ENCODE measurements at places on chromosomes 3 and 15. TPM values are rescaled to one million over a fixed set of nuclear protein-coding genes. Genes with fewer than 3 reads are reported as not detected.

GRCh38 chr3:71421820-71422566 is 161.5 kb downstream of the FOXP1 start:
- no peak for DNase-seq

GRCh38 chr15:43250785-43251184 is 15.9 kb downstream of the TGM5 start:
- DNase-seq: no peak

GRCh38 chr15:77107068-77107467 is 36.2 kb upstream of the TSPAN3 start:
- no peak for DNase-seq

DNA sequence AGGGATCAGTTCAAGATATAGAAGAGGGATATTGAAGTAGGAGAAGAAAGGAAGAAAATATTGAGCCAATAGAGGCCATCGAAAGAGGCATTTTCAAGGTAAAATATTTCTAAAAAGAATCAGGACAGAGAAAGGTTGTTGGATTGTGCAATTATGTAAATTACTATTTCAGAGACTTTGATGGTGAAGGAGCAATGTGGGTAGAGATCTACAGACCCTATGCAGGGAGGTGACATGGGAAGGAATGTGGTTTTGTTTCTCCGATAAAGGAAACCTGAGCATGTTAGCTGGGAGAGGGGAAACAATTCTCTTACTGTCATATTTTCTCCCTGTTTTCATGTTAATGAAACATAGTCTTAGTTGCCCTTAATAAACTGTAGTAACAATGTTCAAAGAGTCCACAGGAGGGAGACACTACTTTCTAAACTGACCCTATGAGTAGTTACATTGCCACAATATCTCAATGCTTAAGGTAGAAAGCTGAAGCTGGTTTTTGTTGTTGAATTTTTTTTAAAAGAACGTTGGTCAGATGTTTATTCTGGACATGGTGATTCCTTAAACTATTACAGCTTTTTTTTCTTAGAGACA is 133.3 kb downstream of the GRM7 start:
- DNase-seq: no peak

GRCh38 chr3:61903931-61904657 is 342.7 kb downstream of the PTPRG start:
- DNase-seq: peak; percentile 58

The MON1A gene
- total RNA-seq: 7.7 TPM

The TBC1D21 gene
- not detected for total RNA-seq

The GRAMD1C gene
- total RNA-seq: 2.4 TPM

- DNase-seq: no peak
Observed at GRCh38 chr3:141337523-141337854, 30.8 kb upstream of the ZBTB38 start.

DNA sequence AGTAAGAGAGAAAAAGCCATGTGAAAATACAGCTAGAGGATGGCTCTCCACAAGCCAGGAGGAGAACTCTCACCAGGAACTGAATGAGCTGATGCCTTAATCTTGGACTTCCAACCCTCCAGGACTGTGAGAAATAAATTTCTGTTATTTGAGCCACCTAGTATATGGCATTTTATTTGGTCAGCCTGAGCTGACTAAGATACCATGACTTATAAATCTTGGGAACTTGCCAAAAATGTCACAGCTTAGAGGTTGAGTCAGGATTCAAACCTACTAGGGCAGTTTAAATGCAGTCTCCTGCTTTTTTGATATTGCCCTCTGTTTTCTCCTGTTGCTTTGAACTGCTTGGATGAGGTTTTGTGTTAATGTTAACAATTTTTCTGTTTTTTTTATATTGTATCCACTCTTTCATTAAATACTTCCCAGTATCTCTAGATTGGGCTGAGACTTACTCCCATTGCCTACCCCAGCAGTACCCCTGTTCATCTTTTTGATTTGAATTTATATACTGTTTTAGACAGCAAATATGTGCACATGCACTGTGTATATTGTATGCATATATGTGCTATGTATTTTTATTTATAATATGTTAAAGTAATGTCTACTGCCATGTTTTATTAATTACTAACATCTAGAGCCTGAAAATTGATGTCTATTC is 1223.2 kb downstream of the OTOL1 start:
- DNase-seq: no peak

DNA sequence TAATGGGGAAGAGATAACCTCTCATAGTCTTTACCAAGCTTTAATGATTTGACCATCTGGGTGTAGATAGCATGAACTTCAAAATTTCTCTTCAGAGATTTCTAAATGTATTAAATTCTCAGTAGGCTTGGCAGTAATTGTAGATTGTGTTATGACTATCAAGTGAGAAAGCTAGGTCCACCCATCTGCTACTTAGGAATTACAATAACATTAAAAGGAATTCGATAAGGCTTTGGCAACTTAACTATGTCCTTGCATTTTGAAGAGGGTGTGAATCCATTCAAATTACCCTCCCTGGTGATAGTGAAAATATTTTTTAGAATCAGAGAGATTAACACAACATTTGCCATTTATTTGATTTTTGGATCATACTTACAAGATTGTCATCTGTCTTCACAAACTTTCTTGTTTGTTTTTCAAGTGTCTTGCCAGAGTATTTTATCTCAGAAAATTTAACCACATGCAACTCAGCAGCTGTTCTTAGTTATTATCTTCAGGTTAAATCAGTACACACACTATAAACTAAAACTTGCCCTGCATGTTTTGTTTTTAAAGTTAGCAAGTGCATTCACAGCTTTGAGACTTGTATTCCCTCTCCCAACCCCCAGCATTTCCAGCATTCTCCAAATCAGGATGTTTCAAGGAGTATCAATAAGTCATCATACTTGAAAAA is 69.6 kb upstream of the COL8A1 start:
- DNase-seq: no peak

- no peak for DNase-seq
Observed at GRCh38 chr3:137760341-137761098, 3.6 kb upstream of the SOX14 start.

GRCh38 chr3:98563661-98564281 is 29.6 kb downstream of the CPOX start:
- DNase-seq: no peak

The PLXNB1 gene
- total RNA-seq: 45.4 TPM

GRCh38 chr3:49415931-49416601 is 3.8 kb downstream of the TCTA start:
- DNase-seq: no peak

- no peak for DNase-seq
Observed at GRCh38 chr15:71448688-71449114, 333.4 kb downstream of the THSD4 start.

The MESP2 gene
- 0.51 TPM for total RNA-seq

The SCN11A gene
- 0.08 TPM for total RNA-seq

DNA sequence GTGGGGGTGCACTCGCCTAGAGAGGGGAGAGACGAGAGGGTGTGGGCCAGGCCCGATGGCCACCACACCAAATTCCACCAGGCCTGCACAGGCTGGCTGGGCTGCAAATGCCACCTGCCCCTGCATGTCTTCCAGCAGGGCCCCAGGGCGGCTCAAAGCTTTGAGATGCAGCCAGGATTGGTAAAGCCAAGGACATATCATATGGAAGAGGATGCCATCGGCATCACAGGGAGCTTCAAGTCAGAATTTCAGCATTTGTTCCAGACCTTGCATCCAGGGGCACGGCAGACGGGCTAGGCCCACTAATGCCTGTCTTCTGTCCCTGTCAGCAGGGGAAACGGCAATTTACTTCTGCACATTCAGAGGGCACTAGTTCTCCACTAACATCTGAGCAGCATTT is 97.8 kb downstream of the NUP210 start:
- DNase-seq: no peak

GRCh38 chr15:65792988-65793817 is 1.1 kb upstream of the DENND4A start:
- DNase-seq: no peak

The AADAC gene
- not detected for total RNA-seq
